GM12865 (cell line): ENCODE measurements at places on chromosomes 1 and 21.

DNA sequence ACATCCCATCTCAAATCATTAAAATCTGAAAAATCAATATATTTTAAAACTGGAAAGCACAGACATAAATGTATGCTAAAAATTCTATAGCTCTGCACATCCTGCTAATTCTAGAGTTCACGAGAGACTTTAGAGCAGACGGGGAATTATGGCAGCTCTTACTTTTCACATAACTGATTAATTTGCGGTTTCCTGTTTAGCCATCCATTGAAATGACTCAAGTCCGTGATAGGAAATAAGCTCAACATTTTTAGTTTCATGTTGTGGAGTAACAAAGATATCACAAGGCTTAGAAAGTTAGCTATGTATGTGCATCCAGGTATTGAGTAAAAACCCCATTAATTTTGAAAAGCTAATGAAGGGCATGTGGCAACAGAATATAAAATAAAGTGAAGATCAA lies 123.2 kb downstream of the SMYD2 start:
- no peak for DNase-seq

DNA sequence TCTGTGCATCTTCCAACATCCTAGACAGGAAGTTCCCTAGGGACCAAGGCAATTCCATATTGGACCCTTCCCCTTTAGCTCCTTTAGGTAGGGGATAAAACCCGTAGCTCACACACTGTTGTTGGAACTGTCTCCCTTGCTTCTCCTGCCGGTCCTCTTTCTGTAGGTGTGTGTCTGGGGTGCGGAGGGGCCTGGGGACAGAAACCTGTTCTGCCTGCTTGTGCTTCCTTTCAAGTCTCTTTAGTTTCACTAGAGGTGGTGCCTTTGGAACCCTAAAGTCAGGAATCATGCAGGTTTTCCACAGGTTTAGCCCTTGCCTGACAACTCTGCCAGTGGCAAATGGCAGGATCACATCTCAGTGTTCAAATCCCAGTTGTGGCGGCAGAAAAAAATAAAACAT lies 74.6 kb upstream of the PTGFRN start:
- DNase-seq, result no peak

DNA sequence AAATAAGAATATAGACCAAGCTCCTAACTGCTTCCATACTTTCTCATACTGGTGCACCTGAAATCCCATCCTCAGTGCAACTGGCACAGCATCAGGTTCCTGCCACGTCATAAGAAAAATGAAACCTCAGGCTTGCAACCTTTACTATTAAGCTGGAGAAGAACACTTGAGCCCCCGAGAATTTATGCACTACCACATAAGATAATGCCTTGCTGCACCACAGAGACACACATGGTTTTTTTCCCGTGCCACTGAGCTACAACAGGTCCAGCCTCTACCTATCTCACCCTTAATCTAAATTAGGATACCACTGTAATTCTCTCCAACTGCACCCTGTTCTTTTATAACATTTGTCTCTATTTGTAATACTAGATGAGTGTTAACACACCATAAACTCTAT lies 174.5 kb downstream of the DENND1B start:
- DNase-seq, result no peak

DNA sequence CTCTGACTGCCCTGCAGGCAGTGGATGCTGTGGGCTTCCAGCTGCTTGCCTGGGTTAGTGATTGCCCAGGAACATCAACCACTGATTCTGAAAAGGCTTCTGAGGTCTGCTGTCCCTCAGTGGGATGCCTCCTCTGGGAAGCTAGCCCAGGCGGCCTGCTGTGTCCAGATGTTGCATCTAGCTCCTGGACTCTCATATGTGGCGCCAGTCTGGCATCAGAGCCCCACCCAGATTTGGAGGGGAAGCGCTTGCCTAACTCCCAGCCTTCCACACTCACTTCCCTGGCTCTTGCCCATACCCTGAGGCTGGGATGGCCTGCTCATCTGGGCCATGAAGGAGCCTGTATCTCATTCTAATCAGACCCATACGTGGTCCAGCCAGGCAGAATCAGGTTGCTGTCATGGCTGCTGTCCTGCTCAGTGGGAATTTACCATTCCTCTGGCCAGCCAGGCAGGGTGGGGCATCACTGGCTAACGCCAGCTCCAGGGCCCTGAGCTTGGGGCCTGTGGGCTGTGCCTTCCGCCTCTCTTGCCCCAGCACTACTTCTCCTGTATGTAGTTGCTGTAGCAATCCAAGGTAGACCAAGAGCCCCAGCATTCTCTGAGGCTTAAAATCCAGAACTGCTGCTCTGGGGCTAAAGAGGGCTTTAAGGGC lies 4.1 kb downstream of the CSF1 start:
- DNase-seq, result no peak

- DNase-seq, result no peak
Measured at GRCh38 chr1:206839857-206840256, 25.6 kb upstream of the IL20 start.

GRCh38 chr1:30450148-30450817 lies 273.1 kb downstream of the MATN1 start:
- DNase-seq, result no peak

- DNase-seq, result no peak
Measured at GRCh38 chr1:202204065-202204464, 10.5 kb downstream of the LGR6 start.

- DNase-seq, result peak; percentile 82
Measured at GRCh38 chr1:200448034-200448762, 38.4 kb upstream of the ZNF281 start.

DNA sequence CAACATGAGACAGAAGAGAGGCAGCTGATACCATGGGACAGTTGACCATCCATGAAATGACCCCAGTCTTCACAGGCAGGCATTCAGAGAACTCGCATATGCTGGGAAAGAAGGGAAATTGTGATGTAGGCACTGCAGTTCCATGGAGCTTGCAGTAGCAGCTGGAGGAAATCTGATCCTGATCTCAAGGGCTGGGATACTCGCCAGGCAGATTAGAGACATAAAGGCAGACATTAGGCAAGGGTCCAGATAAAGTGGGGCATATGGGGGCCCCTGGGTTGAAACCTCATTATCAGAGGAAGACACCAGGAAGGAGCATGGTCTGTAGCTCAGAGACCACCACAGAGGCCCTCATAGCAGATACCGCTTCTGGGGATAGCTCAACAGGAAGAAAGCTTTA lies 48.7 kb upstream of the TNR start:
- DNase-seq, result no peak

GRCh38 chr1:87812871-87813577 lies 484.3 kb downstream of the LMO4 start:
- DNase-seq, result peak; percentile 22

DNA sequence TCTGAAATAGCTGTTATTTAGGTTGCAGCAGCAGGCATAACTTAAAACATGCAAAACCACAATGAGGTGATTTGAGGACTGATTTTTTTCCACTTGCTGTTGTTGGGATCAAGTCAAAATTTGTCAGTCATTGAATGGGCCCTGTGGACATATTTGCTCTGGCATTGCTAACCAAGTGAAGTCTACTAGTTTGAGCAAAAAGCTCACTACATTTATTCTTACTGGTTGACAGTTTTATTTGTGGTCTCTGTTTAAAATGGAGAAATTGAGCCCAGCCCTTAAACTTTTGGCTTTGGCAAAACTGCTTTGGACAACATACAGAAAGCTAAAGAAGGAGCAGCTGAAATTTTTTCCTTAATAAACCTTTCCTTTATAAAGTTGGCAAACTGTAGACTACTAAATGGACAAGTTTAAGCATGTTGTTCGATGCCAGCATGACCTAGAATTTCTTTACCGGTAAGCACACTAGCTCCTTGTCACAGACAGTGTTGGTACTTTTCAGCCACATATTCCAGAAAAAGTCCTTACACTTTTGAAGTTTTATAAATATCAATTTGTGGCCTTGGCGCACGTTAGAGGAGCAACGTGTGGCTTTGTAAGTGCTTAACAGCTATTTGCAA lies 234.6 kb downstream of the USP25 start:
- no peak for DNase-seq

DNA sequence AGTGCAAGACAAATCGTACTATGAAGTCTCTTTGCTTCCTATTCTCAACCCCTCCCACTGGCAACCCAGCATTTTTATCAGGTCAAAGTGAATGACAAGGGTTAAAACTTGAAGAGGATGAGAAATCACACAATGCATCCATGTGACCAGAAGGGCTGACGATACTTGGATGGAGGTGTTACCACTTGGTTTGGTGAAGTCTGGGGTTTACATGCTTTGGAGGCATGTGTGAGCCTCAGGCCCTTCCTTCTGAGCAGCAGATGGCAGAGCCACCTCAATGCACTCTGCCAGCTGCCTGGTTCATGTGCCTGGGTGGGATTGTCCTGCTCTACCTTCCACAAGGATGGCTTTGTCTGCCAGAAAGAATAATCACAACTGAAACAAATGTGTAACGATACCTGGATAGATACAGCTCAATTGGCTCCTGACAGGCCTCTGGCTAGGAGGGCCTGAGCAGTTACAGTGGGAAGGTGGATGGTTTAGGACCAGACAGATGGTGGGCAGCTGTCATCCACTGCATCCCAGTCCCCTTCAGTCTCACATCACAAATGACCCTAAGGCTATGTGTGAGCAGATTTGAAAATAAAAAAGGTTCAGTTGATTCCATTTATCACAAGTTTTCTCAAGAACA lies 51.5 kb upstream of the CNIH3 start:
- DNase-seq, result no peak

DNA sequence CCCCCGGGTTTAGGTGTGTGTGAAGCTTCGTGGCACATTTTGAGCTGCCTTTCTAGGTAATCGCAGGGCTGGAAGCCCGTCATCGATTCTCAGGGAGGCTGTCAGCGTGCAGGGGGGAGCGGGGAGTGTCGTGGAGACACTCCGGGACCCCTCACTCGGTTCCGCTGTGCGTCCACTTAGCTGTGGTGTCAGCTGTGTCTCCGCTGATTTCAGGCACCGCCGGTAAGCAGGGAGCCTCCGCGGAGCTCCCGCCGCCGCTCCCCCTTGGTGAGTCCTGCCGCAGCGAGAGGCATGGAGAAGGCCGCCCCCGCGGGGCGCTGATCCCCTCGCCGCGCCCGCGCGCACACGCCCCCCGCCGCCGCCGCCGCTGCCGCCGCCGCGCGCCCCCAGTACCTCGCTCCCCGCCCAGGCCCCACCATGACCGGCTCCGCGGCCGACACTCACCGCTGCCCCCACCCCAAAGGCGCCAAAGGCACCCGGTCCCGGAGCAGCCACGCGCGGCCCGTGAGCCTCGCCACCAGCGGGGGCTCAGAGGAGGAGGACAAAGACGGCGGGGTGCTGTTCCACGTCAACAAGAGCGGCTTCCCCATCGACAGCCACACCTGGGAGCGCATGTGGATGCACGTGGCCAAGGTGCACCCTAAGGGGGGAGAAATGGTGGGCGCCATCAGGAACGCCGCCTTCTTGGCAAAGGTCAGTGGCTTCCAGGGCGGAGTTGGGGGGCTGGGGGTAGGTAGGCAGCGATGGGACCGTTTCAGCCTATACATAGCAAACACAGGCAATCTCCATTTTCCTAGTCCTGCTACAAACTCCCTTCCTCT lies 995 bp downstream of the VASH2 start:
- DNase-seq, result no peak

DNA sequence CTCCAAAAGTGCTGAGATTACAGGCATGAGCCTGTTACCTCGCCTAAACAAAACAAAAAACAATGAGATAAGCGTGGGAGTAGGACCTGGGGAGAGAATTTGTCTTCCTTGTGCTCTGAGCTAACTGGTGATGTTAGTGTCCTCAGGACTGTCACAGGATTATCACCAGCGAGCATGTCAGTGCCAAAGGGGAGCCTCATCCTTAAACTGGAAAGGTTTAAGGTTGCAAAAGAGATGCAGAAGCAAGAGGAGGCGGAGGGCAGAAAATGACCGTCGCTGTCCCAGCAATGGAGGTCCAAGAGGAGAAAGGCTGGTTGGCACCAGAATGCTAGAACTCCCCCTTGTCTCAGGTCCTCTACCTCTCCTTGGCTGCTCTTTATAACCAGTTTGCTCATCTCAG lies 3.9 kb downstream of the SYPL2 start:
- DNase-seq, result no peak

- DNase-seq, result no peak
Measured at GRCh38 chr1:151997284-151997570, 3.6 kb upstream of the S100A10 start.

DNA sequence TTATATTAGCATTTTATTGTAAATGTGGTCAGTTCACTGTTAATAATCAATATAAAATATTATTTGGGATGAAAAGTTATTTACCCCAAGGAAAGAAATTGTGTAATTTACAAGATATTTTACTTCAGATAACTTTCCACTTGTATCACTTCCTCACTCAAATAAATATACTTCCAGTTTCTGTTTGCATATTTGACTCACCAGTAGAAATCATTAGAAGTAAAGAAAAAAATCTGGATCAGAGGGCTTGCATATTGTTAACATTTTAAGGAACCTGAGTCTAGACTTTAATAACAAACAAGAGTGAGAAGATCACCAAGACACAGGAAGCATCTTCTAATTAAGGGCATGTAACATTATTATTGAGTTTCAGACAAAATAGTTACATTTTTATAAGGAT lies 347 bp upstream of the KRTAP20-4 start:
- no peak for DNase-seq

DNA sequence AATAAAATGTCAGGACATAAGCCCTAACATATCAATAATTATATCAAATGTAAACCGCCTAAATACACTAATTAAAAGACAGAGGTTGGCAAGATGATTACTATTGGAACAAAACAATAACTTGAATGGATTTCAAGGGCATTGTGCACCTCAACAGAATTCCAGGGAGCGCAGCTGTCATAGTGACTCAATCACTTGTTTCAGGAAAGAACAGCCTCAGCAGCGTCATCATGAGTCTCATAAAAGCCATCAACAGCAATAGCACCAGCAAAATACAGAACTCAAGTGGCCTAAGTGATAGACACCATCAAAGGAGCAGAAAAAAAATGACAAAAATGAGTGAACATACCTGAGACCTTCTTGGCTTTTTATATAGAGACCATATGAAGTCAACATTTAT lies 632.7 kb upstream of the NR5A2 start:
- no peak for DNase-seq

DNA sequence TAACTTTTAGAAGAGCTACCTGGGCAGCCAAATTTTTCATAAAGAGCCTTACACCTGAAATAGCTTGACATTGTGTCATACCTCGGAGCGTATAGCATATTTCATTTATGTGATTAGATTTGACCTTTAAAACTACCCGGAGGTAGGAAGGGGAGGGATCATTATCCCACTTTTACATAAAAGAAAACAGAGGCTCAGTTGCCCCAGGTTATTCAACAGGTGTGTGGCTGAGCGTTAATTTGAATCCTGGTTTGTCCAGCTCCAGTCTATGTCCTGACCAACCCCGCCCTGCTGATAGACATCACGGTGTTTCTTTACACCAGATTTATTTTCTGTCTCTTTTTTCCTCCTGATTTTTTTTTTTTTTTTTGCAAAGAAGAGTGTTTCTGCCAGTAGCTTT lies 39.7 kb downstream of the PBX1 start:
- DNase-seq, result no peak

DNA sequence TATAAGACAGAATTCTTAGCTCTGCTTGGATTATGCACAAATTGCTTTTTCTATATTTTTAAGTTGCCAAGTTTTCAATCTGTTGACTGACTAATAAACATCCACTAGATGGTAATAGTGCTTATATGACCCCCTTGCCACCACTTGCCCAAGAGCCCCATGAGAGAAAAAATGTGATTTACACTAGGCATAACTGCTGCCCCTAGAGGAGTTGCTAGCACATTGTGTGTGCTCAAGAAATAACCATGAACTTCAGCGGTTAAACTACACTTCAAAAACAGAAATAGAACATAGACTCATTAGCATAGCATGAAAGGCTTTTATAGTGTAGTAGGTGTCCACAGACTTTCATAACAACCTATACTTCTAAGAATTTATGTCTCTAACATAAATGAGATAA lies 61.4 kb downstream of the BRINP3 start:
- peak; percentile 2 for DNase-seq

GRCh38 chr1:85058786-85059185 lies 10.5 kb upstream of the MCOLN3 start:
- DNase-seq, result no peak
